Tibial artery (tissue), 4 donors: ENCODE measurements at places on chromosomes 5 and 9.

- DNase-seq: peak; percentile 88
Measured at GRCh38 chr5:95822542-95823181, at the start of gene GLRX. Gene GLRX, minus strand, starts transcription at chr5:95822726. Its CDS starts 64 bp downstream, at chr5:95822662.

DNA sequence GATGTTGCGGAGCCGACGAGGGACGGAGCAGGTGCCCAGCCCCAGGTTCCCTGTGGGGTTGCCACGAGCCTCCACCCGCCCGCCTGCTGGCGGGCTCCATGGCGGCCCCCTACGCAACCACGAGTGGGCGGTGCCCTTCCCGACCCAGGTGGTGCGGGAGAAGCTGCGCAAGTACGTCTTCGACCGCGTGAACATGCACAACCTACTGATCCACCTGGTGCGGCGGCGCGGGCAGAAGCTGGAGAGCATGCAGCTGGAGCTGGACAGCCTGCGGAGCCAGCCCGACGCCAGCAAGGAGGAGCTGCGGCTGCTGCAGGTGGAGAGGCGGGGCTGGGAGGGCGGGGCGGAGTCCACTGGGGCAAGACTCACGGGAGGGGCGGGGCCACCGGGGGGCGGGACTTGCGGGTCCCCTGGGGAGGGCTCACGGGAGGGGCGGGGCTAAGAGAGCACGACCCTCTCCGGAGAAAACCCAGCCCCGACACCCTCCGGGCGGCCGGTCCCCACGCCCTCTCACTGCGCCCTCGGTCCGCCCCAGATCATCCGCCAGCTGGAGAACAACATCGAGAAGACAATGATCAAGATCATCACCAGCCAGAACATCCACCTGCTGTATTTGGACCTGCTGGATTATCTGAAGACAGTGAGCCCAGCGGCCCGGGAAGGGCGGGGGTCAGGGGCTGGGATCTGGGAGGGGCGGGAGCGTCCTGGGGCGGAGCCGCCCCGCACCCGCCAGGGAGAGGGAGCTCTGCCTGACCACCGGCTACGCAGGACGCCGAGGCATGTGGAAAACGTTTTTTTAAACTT is 3.9 kb downstream of the CCDC183 start:
- DNase-seq: no peak

GRCh38 chr5:174625591-174626350 is 98.6 kb upstream of the MSX2 start:
- no peak for DNase-seq

- DNase-seq: no peak
Measured at GRCh38 chr5:141795421-141795820, 82.8 kb downstream of the PCDH1 start.

- peak; percentile 92 for DNase-seq
Measured at GRCh38 chr9:130445268-130445983, 665 bp downstream of the ASS1 start.

GRCh38 chr9:126228111-126228780 is 98.4 kb upstream of the MVB12B start:
- no peak for DNase-seq

DNA sequence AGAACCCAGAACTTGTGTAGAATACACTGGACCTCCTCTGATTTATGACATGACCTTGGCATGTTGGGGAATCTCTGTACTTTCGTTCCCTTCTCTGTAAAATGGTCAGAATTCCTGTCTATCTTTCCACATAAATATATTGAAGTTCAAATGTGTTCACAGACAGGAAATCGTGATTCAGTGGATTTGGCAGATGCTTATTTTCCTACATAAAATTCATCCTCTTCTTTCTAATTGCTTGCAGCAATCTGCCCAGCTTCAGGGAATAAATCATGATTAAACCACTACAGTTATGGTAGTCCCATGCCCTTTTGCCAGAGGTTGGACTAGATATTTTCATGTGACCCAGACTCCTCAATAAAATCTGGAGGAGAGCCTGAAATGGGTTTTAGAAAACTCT is 52.1 kb upstream of the ARL15 start:
- no peak for DNase-seq

GRCh38 chr9:90343991-90344390 is 298.6 kb downstream of the DIRAS2 start:
- DNase-seq: no peak

DNA sequence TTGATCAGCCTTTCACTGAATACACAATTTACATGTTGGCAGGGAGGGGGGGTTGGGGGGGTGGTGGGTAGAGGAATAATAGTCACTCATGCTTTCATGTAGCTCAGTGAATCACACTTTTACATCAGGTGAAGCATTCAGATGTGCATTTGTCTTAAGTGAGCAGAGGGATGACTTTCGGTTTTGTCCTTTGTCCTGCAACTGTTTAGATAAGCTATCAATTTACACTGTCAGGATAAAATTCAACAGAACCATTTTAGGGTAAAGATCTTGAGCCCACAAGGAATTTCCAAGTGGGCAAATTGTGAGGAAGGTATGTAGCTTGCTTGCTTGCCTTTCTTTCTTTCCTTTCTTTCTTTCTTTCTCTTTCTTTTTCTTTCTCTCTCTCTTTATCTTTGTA is 576.2 kb downstream of the MTRR start:
- no peak for DNase-seq

GRCh38 chr9:87085521-87085920 is 138.2 kb upstream of the GAS1 start:
- DNase-seq: no peak

DNA sequence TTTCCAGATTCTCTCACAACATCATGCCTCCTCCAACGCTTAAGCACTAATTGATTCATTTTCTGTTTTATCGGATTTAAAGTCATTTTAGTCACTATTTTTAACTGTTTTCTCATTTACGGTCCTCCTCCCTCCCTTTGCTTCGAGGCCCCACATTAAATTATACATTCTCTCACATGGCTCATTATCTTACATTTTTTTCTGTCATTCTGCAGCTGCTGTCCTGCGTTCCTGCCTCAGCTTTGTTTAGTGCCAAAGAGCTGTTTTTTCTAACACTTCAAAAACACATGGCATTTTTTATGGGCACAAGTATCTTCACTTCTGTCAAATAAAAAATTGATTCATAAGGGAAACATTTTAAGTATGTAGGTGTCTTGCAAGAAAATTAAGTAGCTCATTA is 130.1 kb upstream of the FST start:
- DNase-seq: no peak

DNA sequence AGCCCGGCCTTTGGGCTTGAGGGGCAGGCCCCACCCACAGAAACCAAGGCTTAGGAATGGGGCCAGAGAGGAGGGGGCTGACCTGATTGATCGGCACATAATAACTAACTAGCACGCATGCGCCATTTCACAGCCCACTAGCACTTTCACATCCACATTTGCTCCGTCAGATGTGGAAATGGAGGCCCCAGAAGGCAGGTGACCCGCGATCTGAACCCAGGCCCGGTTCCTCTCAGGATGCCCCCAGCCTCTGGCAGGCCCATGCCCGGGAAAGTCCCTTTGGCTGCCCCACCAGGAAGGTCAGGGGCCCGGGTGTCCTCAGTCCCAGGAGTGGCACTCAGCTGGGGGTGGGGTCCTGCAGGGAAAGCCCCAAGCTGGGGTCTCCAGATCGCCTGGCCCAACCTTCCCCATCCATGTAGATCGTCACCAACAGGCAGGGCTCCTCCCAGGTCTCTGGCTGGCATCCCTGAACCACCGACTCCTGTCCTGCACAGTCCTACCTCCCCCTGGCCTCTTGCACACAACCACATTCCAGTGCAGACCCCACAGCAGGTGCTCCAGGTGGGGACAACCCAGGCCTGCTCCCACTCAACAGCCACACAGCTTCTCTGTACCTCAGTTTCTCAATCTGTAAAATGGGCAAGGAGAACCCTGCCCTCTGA is 46.7 kb downstream of the VAV2 start:
- no peak for DNase-seq

DNA sequence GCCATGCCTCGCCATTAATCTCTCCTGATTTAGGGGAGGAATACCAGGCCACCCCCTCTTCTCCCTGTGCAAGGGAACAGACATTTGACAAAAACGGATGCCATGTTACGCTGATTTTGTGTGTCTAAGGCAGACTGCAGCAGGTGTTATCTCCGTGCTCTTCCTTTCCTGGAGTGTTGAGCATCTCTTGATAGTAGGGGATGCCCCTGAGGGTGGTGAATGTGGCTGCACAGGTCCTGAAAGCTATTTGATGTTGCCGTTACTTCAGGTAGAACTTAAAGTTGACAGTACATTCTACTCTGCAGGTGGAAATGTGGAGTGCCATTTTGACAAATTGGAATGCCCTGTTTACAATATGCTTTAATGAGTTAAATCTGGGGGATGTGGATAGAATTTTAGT is 21.5 kb downstream of the TENT4A start:
- peak; percentile 27 for DNase-seq

GRCh38 chr5:51573835-51574234 is 190.6 kb downstream of the ISL1 start:
- no peak for DNase-seq

DNA sequence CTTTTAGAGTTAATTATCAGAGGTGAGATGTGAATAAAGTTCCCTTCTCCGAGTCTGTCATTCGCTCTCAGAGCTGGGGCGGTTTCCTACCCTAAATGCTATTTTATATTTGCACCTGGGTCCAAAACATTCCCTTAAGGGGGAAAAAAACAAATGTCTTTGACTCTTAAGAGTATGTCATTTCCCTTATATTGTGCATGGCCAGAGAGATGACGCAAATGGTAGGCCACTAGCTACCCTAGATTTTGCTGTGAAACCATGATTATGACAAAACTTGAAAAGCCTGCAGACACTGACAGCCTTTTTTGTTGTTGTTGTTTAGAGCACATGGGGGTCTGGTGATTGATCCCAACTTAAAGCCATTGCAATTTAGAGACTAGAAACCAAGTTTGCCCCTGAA is 12.8 kb downstream of the DAB2 start:
- no peak for DNase-seq

GRCh38 chr5:148807851-148808250 is 18.6 kb upstream of the ADRB2 start:
- DNase-seq: no peak

- no peak for DNase-seq
Measured at GRCh38 chr5:55855509-55855908, 4.4 kb downstream of the IL31RA start.

DNA sequence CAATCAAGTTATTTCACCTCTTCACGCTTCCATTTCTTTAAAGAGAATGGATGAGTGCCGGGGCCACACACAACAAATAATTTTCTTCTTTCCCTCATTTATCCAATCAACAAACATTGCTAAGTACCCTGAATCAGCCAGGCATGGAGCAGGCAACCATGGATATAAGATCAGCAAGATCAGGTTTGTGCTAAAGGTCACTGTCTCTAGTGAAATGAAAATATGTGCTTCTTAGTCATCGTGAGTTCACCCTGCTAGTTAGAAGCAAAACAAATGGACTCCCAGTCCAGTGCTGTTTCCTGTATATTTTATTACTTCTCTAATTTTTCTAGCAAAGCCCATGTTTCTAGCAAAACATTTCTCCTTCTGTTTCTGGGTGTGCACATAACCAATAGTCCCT is 629.2 kb downstream of the BNC2 start:
- no peak for DNase-seq

DNA sequence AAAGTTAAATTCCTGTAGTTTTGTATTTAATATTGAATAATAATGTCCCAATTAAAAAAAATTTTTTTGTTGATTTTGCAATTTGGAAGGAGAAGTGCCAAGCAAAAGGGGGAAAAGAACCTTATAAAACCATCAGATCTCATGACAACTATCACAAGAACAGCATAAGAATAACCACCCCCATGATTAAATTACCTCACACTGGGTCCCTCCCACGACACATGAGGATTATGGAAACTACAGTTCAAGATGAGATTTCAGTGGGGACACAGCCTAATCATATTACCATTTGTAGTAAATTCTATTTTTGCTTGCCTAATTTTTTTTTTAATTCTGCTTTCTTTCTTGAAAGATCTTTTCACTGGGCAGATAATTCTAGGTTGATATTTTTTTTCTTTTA is 33.4 kb upstream of the FCHO2 start:
- no peak for DNase-seq

- DNase-seq: no peak
Measured at GRCh38 chr5:24065779-24066178, 558.4 kb downstream of the PRDM9 start.

DNA sequence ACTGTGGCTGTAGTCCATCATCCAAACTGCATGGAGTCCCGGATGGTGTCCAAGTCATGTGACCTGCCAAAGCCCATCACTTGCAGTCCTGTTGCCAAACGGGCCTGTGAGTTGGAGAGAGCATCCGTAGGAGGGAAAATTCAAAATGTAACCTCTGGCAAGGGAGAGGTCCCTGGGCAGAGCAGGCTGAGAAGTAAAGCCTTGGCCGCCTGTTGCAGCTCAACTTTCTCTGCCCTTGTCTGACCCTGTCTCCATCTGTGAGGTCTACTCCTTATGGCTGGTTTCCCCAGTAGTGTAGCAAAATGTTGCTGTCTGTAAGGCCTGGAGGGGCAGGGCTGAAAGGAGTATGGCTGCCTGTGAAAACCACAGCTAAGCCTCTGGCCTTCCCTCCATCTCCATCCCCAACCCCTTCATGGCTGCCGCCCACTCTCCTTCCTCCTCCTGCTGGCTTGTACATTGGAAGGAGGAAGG is 163.5 kb downstream of the SEMA6A start:
- no peak for DNase-seq

DNA sequence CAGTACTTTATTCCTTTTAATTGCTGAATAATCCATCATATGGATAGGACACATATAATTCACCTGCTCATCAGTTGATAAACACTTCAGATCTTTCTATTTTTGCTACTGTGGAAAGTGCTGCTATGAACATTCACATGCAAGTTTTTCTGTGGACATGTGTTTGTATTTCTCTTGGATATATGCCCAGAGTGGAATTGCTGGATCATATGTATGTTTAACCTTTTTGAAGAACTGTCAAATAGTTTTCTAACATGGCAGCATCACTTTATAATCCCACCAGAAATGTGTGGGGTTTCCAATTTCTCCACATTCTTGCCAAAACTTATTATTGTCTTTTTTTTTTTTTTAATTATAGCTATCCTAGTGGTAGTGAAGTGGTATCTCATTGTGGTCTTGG is 15.1 kb downstream of the CARTPT start:
- DNase-seq: no peak

- DNase-seq: no peak
Measured at GRCh38 chr5:142107736-142108431, 695 bp upstream of the NDFIP1 start.

GRCh38 chr5:177608243-177609075 is 8.5 kb downstream of the B4GALT7 start:
- DNase-seq: no peak

- no peak for DNase-seq
Measured at GRCh38 chr9:95458666-95459065, 58.1 kb downstream of the PTCH1 start.

GRCh38 chr5:73066466-73066865 is 53.9 kb upstream of the TMEM171 start:
- no peak for DNase-seq

- DNase-seq: no peak
Measured at GRCh38 chr9:112487799-112488340, 1.2 kb downstream of the KIAA1958 start.
